Stimulated activated CD4-positive, alpha-beta T cell treated with anti-CD3 and anti-CD28 coated beads, TNF-alpha, amount 100 ng/mL, for 24 hours (primary cell): ENCODE measurements at places on chromosomes 1 and 21.

GRCh38 chr1:117930484-117930883 lies 945 bp downstream of the WDR3 start:
- DNase-seq, result no peak

GRCh38 chr1:53862507-53862906 lies 24.4 kb upstream of the NDC1 start:
- DNase-seq, result no peak

DNA sequence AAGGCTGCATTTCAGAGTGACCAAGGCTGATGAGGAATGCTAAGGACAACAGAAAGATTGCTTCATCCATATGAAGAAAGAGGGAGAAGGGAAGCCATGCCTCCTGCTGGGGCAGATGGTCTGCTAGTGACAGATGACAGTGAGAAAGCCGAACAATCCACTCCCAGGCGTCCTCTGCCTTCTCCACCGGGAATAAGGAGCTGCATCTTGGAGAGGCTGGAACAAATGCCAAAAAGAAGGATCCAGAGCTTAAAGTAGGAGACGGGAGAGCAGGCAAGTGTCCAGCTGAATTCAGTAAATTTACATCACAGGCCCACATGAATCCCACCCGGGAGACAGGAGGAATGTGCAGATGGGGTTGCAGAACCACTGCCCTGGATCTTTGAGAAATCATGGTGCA lies 33.4 kb downstream of the DDX20 start:
- DNase-seq, result no peak

GRCh38 chr1:14954210-14954609 lies 199.3 kb upstream of the TMEM51 start:
- no peak for DNase-seq

- no peak for DNase-seq
Observed at GRCh38 chr1:33377756-33378155, 53.1 kb downstream of the PHC2 start.

DNA sequence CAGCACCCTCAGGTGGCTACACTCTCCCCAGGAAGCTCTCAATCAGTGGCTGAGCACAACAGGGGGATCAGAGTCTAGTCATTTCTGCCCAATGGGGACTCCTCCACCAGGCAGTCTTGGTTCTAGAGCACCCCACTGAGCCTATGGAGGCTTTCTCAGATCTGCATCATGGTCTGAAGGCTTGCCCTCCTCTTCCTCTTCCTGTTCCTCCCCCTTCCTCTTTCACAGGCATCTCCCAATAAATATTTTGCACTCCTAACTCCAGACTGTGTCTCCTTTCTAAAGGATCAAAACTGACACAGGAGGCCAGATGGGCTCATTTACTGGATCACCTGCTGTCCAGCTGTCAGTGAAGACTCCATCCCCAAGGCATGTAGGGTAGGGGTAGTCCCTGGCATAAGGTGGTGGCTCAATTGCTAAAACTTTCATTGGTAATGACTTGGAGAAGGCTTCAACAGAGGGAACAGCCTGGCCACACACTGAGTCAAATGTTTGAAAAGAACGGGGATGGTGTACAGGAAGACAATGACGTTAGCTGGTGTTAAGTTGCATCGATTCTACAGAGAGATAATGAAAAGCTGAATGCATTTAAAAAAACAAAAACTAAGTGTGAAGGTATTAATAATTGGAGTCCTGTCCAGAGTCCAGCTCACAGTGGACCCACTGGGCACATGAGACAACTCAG lies 84.2 kb upstream of the SLC2A1 start:
- DNase-seq, result no peak

DNA sequence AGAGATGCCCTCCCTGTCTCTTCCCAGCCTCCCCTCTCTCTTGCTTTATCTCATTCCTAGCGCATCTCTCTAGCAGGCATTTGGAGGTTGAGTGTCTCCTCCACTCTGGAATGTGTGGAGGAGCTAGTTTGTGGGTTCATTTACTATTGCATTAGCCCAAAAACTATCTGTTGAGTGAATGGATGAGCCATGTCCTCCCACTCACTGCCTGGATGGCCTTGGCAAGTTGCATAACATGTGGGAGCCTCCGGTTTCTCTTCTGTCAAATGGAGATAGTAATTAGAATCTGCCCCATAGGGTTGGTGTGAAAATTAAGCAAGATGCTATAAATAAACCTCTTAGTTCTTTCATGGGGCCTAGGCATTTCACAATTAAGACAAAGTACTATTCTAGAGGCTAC lies 181.8 kb downstream of the KAZN start:
- DNase-seq, result no peak

DNA sequence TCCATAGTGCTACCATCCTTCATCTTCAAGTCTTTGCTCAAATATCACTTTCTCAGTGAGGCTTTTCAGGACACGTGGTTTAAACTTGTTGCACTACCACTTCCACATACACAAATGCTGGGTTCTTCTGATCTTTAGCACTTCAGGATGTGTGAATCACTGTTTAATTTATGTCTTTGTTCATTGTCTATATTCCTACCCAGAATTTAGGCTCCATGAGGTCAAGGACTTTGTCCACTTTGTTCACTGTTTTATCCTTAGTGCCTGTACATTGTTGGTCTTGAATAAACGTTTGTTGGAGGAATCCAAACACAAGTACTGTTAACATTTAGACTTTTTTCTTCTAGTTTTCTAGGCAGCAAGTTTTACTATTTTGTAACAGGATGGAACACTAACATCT lies 42.6 kb upstream of the RALGPS2 start:
- DNase-seq, result no peak

DNA sequence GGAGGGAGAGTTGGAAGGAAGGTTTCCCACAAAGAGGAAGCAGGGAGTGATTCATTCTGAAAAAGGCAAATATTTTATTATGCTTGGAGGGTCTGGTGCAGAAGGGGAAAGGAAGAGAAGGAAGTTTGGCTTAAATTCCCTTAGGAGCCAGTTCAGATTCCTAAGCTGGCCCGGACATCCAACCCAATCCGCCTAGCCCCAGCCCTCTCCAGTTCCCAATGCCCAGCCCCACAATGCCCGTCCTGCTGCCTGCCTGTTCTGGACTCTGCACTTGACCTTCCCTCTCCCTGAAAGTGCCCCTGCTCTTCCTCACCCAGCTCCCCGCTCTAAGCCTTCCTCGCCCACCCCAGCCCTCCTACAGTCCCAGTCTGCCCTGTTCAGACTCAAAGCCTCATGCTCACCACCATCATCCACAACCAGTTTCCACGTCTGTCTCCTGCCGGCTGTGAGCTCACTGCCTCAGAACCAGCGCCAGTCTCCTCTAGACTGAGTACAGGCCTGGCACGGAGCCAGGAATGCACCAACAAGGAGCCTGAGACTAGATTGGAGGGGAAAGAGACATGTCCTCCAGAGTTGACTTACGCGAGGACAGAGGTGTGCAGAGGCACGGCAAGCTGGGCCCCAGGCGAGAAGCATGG lies 18.9 kb downstream of the CAPN2 start:
- no peak for DNase-seq

GRCh38 chr21:42309753-42310213 lies 5.4 kb downstream of the TFF3 start:
- DNase-seq, result peak; percentile 70

GRCh38 chr21:39952265-39952664 lies 85.0 kb downstream of the PCP4 start:
- no peak for DNase-seq

DNA sequence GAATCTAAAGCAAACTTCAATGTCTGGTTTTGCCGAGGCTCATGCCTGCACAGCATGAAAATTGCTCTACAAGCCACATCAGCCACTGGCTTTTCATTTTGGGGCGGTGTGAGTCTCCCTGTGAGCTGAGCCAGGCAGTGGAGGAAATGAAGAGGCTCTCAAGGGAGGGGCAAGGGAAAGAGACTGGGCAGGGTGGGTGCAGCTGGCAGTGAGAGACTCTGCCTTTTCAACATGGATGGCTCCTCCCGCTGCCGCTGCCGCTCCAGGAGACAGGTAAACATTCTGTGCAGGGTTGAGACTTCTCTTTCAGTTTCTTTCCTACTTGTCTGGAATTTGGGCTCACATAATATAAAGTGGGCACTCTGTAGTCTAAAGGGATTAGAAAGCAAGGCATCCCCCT lies 11.3 kb upstream of the CTSE start:
- no peak for DNase-seq

DNA sequence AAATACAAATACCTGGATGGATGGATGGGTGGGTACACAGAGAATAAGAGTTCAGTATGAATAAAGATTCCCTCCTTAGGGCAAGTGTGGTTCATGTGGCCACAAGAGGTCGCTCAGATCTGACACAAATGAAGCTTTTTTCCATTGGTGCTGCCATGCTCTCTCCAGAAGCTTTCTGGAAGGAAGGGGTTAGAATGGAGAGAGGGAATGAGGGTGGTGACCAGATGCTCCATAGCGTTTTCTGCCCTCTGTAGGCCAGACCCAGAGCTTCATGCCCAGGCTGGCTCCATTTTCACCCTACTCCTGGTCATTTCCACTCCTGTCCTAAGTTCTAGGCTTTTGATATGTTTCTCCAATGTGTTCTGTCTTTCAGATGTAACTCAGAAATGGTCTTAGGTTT lies 3.3 kb upstream of the FCRL6 start:
- DNase-seq, result peak; percentile 12

DNA sequence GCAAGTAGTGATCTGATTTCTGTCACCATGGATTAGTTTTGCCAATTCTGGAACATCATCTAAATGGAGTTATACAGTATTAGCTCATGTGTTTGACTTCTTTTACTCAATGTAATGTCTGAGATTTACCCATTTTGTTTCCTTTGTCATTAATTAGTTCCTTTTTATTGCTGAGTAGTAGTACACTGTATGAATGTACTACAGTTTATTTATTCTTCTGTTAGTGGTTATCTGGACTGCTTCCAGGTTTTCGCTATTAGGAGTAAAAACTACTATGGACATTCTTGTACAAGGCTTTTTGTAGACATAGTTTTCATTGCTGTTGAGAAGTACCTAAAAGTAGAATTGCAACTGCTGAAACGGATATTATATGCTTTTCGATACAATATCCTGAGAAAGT lies 14.1 kb downstream of the SUCO start:
- no peak for DNase-seq

DNA sequence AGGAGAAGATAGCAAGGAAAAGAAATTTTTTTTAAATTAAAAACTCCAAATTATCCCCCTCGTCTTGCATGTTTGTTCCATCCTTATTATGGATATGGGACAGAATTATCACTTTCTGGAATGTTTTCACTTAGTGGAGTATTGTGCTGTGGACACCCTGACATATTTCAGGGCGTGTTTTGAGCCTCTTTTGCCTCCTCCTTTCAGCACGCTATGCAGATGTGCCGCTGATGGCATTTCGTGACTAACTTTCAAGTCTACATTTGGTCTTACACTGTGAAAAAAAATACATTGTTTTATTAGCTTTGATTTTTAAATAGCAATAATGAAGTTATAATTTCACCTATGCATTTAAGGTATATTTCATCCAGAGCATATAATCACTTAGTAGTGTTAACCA lies 738.7 kb downstream of the LTN1 start:
- no peak for DNase-seq

- no peak for DNase-seq
Observed at GRCh38 chr1:78075621-78076020, 29.9 kb downstream of the GIPC2 start.

- no peak for DNase-seq
Observed at GRCh38 chr1:188363943-188364342, 1535.2 kb downstream of the PLA2G4A start.

- DNase-seq, result no peak
Observed at GRCh38 chr1:75203415-75204277, 69.5 kb downstream of the LHX8 start.

DNA sequence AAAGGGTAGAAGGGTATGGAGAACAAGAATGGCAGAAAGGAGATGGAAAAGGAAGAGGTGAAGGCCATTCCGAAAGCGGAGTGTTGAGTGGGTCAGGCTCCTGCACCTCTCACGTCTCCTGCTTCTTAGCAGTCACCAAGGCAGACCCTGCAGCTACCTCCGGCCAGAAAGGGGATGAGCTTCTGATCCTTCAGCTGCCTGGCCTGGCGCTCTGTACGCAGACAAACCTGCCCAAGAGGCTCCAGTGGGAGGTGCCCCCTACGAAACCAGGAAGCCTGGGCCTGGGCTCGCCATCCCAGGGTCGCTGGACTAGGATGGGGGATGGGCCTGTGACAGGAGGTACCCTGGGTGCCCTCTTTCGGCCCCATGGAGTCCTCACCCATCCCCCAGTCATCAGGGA lies 3.0 kb downstream of the GPR61 start:
- no peak for DNase-seq

DNA sequence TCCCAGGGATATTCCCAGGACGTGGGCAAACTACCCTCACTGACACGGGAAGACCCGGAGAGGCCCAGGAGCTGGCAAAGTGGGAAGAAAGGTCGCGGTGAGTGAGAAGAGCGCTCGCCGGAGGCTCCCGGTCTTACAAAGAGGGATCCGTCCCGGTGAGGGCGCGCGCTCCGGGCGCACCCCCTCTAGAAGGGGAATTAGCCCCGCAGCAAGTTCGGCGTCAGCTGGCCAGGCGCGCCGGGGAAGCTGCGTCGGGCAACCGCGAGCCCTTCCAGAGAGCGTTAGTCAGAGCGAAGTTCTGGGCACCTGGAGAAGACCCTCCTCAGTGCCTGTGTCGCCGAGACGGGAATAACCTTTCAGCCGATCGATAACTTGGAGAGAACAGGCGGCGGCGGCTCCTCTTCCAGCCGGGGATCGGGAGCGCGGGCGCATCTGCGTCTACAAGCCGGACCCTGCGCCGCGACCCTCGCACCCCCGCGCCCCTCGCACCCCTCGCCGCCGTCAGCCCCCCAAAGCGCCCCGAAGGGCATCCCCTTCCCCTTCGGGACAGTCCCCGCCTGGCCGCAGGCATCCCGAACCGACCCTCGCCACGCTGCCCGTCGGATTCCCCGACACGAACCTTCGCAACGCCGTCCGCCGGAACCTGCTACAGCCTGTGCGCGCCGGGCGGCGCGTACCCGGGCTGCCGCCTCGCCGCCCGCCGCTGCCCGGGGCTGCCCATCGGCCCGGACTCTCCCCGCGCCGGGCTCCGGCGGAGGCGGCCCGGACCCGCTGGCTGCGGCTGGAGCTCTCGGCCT lies 485 bp downstream of the SIPA1L2 start:
- peak; percentile 6 for DNase-seq

GRCh38 chr1:215109171-215109570 lies 26.6 kb downstream of the KCNK2 start:
- DNase-seq, result no peak
